ENCODE measurements at places on chromosomes 1 and 21.

DNA sequence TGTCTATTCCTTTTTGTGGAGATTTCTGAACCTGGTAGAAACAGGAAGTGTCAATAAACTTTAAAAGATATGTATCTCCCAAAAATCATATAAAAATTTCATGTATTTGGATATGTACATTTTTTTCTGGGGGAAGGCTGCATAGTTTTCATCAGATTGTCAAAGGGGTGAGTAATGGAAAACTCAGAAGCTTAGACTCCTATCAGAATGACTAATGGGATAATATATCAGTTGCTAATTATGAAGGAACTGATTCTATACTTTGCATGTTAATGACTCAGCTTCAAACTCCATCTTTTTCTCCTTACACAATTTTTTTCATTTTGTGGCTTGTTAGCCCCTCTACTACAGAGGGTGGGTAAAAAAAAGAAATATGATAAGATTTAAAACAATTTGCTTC is 55.9 kb downstream of the GON4L start:
- no peak for DNase-seq

- no peak for DNase-seq
Observed at GRCh38 chr1:115296981-115297380, 41.1 kb downstream of the NGF start.

GRCh38 chr1:202244841-202245261 is 51.3 kb downstream of the LGR6 start:
- DNase-seq, result no peak

GRCh38 chr1:68426594-68426993 is 23.2 kb downstream of the RPE65 start:
- DNase-seq, result no peak

DNA sequence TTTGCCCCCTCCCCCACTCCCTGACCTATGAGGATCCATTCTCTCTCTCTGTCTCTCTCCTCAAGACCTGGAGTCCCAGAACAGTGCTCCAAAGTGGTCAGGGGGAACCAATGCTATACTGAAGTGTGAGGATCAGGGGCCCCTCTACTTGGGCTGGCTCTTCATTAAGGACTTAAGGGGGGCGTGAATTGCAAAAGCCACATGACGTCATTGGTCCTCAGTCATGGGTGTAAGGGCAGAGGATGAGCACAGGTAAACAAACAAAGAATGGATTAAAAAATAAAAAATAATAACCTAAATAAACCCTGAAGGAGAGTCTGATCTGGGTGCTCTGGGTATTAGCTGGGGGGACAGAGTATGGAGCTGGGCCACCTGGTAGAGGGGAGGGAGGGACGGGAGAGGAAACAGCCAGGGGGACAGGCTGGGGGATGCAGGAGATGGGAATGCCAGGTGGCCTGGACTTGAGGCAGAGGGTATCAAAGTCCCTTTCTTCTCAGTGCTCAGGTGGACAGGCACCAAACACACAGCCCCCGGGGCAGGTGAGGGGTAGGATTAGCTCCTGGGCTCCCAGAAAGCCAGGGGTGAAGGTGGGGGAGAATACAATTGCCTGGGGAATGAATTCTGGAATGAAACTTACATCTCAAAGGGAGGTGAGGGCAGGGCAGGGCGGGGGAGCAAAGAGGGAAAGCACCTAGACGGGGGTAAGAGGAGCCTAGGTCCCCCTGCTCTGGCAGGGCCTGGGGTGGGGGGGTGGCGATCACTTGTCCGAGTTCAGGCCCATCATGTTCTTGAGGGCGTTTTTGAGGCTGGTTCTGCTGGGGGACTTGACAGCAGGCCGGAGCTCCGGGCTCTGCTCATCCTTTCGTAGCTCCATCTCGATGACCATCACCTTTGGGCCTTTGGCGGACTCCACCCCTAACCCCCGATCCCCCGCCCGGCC is 4.6 kb downstream of the MPZ start:
- DNase-seq, result no peak

DNA sequence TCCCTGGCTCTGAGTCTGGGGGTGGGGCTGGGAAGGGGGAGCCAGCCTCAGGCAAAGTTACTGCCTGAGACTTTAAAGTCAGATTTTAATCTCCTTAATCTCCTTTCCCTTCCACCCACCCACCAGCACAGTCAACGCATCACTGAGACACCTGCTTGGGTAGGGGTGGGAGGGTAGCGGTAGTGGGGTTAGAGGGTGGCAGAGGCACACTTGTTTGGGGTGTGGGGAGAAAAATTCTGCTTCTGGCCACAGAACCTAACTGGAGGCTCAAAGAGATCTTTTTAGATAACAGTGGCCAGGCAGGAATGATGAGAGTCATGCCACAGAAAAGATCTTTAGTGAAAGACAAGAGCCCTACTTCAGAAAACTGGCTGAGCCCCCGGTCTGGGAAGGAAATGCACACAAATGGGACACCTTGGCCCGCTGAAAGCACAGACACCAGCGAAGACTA is 44.1 kb downstream of the CD247 start:
- no peak for DNase-seq

DNA sequence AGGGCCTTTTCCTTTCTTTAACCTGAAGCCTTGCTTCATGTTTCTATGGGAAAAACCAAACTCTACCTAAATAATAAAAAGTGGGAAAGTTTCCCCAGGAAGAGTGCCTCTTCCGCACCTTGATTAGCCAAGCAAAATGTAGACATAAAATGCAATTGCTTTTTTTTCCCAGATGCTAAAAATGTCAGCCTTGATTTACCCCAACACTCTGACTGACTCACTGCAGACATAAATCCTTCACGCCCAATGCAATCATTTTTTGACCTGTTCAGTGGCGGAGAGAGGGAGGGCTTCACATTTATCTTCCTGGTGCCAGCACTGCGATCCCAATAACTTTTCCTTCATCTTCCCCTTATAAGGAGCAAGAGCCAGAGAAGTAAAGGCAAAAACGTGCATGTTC is 261.5 kb downstream of the SEC16B start:
- DNase-seq, result no peak

DNA sequence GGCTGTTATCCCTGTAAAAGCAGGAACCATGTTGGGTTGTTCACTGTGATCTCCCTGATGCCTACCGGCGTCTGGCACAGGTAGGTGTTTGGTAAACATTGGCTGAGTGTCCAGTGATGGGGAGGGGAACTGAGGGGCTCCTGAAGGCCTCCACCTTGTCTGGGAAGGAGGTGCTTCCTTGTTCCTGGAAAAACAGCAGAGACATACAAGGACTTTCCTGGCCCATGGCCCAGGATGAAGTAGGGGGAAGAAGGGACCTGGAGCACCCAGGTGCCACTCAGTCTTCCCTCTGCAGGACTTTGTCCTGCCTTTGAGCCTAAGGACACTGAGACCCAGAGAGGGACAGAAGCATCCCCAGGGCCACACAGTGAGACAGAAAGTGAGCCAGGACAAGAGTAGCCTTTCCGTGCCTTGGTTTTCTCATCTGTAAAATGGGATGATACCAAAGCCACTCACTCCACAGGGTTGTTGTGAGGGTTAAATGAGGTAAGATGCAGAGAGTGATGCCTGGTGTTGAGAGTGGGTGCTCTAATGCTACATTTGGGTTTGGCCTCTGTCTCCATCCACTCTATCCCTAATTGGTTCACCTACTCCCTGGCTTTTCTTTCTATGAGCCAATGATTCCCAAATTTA is 6.1 kb upstream of the HEYL start:
- DNase-seq, result no peak

DNA sequence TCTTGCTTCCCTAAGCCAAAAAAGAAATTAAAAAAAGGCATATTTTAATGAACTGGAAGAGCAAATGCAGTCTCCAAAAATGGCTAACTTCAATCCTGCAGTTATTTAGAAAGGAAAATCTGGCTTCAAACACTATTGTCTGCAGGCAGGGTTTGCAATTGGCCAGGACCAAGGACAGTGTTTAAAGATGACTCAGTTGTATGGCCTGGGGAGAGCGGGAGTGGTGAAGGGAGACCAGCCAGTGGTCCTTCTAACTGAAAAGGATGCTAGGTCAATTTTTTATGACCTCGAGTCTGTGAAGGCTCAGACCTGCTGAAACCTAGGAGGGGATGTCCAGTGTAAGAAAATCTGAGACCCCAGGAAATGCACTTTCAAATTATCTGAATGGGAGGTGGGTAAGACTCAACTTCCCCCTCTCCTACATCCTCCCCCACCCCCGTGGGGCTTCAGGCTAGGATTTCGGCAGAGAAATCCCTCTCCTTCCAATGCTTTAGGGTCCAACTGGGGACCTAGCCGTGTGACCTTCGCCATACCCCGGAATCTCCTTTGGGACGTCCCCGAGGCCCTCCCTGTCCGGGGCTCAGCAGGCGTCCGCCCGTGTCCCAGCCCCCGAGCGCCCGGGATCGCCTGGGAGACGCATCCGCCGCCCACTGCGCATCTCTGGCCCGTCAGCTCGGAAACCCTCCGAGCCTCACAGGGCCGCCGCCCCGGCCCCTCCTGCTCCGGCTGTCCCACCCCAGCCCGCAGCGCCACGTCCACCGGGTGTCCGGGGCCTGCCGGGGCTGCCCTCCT is 602 bp upstream of the RIMKLA start:
- no peak for DNase-seq

DNA sequence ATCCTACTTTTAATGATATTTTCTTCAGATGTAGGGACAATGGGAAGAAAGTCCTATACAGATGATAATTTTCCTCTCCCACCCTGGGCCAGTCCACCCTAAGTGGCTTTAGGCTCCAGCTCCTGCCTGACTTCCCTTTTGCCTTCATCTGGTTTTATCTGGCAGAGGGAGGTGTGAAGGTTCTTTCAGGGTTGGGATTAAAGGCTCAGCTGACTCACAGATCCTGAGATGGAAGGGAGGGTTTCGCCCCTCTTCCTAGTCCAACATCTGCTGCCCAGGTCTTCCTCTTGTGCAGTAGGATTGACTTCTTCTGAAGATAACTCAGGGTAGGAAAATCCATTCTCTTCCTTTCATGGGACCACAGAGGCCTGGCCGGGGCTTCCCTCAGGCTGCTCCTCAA is 362.4 kb upstream of the KAZN start:
- no peak for DNase-seq

DNA sequence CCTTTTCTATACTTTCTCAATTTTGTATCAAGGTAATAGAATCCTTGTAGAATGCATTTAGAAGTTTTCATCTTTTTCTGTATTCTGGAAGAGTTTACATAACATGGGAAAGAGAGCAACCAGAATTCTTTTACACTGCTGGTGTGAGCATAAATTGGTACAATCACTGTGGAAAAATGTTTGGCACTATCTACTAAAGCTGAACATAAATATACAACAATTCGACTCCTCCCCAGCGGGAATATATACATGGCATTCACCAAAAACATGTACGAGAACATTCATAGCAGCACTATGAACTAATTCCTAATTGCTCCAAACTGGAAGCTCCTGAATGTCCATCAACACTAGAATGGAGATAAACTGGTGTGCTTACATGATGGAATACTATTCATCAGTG is 1.8 kb upstream of the ACBD6 start:
- DNase-seq, result no peak

DNA sequence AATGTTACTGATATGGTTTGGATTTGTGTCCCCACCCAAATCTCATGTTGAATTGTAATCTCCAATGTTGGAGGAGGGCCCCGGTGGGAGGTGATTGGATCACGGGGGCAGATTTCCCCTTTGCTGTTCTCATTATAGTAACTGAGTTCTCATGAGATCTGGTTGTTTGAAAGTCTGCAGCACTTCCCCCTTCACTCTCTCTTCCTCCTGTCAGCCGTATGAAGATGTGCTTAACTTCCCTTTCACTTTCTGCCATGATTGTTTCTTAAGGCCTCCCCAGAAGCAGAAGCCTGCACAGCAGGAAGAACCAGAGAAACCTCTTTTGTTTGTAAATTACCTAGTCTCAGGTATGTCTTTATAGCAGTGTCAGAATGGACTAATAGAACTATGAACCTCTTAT is 28.4 kb downstream of the TRIM33 start:
- DNase-seq, result no peak

- DNase-seq, result no peak
Observed at GRCh38 chr1:45623972-45624371, at the start of gene CCDC17. Gene CCDC17, minus strand, starts transcription at chr1:45624054. Its CDS starts 145 bp downstream, at chr1:45623909.

DNA sequence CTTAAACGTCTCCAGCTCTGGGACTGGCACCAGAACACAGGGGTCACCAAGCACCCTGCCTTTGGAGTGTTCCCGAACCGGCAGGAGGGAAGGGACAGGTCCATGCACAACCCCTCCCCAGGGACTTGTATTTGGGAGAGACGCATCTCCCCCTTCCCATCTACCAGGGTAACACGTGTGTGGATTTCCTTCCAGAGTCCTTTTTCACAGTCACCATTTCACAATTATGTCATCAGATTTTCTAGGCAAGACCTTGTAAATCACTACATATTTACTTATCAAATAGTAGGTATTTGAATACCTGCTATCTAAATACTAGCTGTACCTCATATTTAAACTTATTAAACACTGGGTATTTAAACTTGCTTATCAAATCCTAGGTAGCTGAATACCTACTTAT is 57.4 kb upstream of the AJAP1 start:
- DNase-seq, result no peak

GRCh38 chr1:48876330-48876785 is 99.7 kb upstream of the BEND5 start:
- no peak for DNase-seq

DNA sequence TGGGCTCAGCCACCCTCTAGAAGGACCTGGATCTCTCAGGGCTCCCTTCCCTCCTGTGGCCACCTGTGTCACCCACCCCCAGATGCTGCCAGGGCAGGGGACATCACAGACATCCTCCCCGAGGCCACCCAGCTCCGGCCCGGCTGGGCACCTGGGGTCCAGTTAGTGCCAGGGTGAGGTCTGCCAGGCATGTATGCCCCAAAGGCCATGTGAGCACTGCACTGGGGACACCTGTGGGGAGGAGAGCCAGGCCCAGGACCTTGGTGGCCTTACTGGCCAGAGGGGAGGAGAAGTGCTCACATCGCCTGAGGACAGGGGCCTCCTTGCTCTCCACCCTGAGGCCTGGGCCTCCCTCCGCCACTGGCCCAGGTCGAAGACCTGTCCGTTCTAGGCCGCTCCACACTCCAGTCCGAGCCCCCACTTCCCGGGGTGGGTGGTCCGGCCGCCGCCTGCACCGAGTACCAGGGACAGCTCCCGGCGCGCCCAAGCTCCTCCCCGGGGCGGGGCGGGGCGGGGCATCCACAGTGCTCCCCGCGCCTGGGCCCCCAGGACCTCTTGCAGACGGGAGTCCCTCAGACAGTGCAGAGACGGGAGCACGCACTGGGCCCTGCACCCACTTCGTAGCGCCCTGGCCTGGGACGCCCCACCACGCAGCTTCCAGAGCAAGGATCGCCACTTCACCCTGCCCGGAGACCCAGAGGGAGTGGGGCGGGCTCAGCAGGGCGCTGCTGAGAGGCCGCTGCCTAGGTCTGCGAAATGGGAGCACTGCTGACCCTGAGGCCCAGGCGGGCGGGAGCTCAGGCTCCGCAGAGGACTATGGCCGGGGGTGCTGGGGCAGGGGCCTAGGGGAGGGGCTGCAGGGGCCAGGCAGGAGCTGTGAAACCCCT is 34.3 kb upstream of the CCDC27 start:
- DNase-seq, result no peak
